ENCODE measurements at places on chromosomes 16 and 17.

DNA sequence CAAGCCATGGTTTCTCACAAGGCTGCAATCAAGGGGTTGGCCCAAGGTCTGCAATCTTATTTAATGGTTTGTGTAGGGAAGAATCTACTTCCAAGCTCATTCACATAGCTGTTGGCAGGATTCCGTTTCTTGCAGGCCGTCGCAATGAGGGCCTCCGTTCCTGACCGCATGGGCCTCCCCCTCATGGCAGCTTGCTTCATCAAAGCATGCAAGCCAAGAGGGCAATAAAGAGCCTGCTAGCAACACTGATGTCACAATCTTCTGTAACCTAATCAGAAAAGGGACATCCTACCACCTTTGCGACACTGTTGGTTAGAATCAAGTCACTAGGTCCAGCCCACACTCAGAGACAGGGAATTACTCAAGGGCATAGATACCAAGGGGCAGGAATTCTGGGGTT, 95.5 kb downstream of the CCT6B start:
- no peak for DNase-seq

DNA sequence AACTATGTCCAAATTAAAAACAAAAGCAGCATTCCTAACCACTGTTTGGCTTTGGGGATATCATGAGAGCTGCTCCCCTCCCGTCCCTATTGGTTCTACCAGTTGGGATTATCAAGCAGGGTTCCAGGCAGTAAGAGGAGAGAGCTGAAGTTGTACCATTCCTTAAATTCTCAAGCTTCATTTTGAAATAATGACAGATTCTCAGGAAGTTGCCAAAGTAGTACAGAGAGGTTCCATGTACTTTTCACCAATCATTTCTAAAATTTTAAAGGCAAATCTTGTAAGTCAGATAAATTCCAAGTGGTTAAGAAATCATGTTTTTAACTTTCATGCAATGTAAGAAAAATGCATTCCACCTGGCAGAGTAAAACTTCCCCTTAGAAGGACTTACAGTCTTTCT, 36.9 kb downstream of the TEX2 start:
- DNase-seq, result no peak

DNA sequence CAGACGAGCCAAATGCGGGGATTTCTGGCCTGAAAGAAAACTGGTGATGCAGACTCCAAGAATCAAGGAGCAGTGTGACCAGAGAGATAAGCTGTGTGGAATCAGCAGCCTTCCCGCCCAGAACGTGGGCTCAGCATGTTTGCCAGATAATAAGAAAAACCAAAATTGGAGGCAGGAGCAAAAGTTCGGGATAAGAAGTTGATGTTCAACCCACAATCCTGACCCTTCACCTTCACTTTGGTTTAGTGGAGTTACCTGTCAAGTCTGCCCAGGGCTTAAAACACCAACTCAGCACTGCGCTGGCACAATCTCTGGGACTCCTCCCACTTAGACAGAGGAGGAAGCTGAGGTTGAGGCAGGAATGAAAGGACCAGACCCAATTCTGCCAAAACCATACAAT, 3.1 kb downstream of the SLC43A2 start:
- DNase-seq, result no peak

- no peak for DNase-seq
These were observed 400 bp downstream of the CCDC42 start for GRCh38 chr17:8744086-8744785.

GRCh38 chr17:20114466-20114865, 105.3 kb downstream of the SPECC1 start:
- no peak for DNase-seq

DNA sequence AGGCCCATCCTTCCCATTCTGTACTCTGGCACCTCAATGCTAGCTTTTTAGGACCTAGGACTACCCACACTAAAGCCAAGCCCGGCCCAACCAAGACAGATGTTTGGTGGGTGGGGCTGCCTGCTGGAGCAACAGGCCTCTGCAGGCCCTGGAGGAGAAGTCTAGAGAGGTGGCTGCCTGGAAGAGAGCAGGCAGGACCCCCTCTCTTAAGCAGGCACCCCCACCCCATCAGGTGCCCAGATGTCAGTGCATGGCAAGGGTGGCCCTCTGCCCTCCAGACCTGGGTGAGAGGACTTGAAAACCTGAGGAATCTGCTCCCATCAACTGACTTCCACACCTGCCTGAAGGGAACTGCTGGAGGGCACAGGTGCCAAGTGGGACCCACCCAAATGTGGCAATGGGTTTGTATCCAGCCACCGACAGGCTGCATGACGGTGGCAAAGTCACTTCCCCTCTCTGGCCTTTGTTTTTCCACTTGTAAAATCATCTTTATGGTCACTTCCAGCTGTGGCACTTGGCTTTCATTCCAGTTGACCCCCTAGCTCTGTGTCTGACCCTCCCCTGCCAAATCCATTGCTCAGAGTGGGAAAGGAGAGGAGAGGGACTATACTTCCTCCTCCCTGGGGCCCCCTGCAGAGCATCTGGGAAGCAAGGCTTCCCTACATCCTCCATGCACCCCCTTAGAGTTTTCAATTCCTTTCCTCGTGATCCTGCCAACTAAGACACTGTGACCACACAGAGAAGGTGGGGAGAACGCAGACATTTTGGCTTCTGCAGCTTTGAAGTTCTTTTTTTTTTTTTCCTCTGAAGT, 1.7 kb upstream of the STAT5A start:
- no peak for DNase-seq

GRCh38 chr16:85168732-85169256, 56.5 kb upstream of the CIBAR2 start:
- DNase-seq, result no peak

- DNase-seq, result no peak
These were observed 174.6 kb upstream of the CDH13 start for GRCh38 chr16:82452004-82452756.

- no peak for DNase-seq
These were observed 19.7 kb upstream of the PIK3R5 start for GRCh38 chr17:8985054-8985701.

DNA sequence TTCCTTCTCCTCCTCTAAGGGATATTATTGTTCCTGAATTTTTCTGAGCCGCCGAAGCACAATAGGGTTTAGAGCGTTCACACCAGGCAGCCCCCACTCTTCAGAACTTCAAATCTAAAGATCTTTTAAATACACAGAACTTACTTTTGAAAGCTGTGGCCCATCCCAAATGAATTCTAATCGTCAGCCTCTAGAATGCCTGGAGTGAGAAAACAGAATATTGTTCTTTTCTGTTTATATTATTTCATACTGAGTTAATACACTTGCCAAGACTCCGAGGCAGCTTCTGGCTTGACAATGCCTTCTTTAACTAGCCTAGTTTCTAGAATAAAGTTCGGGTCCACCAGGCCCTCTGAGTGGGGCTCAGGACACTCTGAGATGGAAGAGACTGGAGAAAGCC, 405.6 kb downstream of the WWOX start:
- DNase-seq, result no peak

Data from stimulated activated CD4-positive, alpha-beta T cell treated with anti-CD3 and anti-CD28 coated beads, TNF-alpha, amount 100 ng/mL, for 48 hours (primary cell).